Activated CD4-positive, alpha-beta T cell treated with anti-CD3 and anti-CD28 coated beads for 4 hours (primary cell): ENCODE measurements at places on chromosomes 7 and 10.

DNA sequence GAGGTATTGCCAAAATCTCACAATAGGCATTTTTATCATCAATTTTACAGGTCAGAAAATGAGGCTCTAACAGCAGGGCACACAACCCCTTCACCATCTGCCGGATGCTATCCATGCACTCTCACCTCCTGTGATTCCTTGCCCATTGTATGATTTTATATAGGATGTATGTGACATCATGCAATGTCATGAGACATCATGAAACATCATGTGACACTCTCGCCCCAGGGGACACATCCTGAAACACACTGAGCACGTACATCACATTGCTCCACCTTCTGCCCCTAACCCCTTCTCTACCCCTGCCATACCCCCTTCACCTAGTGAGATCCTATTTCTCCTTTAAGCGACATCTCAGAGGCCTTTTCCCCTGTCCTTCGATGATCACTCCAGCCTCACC lies 189.4 kb downstream of the FRMD4A start:
- DNase-seq, result no peak

DNA sequence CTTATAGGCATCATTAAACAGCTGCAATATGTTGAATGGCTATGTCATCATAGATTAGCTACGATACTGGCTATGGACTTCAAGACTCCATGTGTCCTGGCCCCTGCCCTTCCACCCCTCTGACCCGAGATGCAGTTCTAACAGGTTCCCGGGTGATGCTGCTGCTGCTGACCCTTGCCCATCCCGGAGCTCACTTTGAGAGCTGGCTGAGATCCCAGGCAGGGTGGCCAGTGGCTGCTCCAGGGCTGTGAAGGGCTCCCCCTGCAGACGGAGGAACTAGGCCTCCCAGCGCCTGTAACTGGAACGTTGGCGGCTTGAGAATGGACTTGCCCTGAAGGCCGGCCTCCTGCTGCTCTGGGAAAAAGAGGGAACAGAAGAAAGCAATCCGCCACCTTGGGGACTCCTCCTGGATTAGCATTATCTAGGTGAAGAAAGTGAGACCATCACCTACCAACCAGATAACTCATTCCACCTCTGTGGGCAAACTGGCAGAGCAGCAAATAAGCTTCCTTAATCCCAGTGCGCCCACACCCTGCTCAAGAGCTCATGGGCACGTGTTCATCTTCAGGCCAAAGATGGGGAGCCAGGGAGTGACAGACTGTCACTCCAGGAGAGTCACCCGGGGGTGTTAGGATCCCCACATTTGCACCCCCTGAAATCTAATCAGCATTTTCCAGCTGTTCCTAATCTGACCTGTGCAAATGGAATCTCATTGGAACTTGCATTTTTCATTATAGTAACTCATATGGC lies 56.8 kb downstream of the PARP12 start:
- DNase-seq, result no peak

DNA sequence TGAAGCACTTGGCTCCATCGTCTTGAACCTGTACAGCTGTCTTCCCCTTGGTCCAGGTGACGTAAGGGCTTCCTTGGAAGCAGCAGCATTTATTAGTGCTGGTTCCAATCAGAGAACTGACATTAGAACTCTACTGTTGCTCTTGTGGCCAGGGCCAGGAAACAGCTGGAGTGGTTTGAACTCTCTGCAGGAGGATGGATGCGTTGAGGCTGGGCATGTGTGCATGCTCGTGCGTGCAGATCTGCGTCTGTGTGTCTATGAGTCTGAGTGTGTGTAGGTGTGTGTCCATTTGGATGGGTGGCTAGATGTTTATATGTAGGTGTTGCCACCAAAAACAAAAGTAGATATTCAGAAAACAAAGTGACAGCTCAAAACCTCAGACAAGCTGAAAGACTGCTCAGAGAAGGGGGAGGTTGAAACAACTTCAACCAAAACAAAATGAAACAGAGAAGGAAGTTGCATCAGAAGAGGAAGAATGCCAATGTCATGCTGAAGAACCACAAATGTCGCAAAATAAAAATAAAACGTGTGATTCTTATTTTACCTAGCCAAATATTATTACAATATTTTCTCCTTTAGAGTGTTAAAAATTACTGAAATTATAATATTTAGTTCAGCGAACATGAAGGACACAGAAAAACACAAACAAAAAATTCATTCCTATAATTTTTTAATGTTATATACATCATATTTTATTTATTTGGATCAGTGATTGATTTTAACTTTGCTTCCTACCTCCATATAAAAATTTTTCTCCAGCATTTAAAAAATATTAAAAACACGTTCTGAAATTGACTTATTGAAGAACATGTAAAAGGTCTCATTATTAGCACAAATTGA lies 96.1 kb upstream of the MKLN1 start:
- DNase-seq, result peak; percentile 58

- DNase-seq, result no peak
Observed at GRCh38 chr10:73408978-73409521, 4.8 kb downstream of the ANXA7 start.

- DNase-seq, result no peak
Observed at GRCh38 chr7:136150311-136150710, 173.2 kb upstream of the MTPN start.
